ENCODE measurements at places on chromosomes 6 and 20.

DNA sequence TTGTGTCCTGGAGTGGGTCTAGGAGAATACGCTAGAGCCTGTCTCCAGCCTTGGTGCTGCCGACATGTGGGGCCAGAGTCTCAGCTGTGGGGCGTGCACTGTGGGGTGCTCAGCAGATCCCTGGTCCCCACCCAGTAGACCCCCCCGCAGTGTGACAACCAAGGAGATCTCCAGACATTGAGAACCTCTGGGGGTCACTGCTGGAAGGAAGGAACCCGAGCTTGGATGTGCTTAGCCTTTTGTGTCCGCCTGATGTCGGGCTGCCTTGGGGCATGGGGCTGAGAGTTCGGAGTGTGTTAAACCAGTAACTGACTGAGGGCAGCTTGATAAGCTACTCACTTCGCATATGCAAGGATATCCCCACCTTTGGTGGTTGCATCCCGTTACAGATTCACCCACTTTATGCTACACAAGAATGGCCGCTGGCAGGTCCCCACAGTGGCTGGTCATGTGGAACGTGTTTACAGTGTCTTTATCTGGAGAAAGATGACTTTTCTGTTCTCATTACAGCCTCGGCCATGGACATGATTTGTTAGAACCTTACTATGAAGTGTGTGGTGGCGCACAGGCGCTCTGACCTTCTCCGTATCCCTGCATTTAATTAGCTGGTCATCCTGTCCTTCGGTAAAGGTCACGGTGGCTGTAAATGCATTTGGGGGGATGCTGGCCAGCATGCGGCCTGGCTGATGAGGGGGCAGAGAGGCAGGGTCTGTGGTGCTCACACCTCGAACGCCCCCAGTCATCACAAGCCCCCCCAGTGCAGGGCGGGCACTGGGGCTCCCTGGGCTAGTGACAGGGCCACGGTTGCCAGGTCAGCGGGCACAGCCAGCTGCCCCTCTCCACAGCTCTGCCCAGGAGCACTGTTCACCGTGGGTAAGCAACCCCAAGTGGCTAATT, 366.8 kb downstream of the TAF4 start:
- DNase-seq = no peak

DNA sequence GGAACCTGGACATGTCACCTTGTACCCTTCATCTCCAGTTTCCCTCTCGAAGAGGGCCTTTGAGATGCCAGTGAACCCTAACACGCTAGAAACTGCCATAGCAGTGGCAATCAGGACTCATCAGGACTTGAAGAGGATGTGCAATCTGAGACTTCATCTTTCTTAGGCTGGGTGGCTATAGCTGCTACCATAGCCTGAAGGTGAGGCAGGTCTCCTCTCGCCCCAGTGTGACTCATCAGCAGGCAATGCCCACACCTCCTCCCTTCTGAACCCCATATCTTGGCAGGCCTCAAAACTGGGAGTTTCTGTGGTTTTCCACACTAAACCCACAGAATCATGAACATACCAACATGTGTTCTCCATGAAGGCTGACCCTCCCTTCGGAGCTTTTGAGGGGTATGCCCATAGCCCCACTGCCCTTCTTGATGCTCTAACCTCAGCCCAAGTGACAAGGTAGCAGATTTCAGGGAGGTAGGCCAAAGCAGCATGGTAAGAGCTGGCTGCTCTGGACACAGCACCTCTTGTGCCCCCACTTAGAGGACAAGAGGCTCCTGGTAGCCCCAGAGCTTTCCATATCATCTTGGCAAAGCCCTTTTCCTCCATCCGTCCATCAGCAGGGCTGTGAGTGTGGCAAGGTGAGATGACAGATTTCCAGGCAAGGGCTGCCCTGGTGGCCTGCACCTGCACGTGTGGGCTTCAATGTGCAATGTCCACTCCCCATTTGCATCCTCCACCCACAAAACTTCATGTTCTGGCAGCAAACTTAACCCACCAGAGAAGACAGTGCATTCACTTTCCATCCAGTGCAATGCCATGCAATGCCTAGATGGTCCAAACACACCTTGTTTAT, 2.6 kb downstream of the BLCAP start:
- no peak for DNase-seq

- DNase-seq = no peak
Measured at GRCh38 chr6:150091476-150091875, 22.6 kb upstream of the ULBP3 start.

DNA sequence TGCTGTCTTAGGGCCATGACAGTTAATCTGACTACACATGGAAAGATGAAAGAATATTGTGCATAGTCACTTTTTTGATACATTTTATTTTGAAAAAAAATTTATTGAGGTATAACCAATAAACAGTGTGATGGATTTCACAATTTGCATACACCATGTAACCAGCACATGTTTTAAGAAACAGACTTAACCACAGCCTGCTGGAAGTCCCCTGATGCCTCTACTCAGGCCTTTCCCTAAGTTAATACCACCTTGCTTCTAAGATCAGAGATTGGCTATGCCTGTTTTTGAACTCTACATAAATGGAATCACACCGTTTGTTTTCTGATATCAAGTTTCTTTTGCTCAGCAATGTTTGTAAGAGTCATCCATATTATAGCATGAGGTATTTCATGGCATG, 136.3 kb downstream of the CFAP61 start:
- DNase-seq = no peak

DNA sequence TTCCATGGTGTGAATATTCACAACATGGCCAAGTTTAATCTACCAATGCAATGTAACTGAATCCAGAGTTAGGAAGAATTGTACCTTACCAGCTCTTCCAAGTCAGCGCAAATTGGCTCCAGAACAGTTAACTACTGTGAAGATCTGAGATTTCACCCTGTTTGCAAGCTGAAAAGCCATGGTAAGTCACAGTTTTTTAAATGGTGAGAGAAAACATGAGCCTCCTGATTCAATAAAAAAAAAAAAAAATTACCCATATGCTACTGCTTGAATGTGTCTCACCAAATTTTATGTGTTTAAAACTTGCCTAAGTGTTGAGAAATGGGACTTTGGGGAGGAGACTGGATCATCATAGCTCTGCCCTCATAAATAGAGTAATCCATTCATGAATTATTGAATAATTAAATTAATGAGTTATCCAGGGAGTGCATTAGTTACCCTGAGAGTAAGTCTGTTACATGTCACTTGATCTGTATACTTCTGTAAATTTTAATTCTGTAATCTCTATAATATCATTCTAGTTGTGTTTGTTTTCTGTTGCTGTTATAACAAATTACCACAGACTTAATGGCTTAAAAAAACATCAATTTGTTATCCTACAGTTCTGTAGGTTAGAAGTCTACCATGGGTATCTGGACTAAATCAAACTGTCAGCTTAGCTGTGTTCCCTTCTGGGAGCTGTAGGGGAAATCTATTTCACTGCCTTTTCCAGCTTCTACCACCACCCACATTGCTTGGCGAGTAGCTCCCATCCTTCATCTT, 1355.9 kb downstream of the GRIK2 start:
- no peak for DNase-seq

DNA sequence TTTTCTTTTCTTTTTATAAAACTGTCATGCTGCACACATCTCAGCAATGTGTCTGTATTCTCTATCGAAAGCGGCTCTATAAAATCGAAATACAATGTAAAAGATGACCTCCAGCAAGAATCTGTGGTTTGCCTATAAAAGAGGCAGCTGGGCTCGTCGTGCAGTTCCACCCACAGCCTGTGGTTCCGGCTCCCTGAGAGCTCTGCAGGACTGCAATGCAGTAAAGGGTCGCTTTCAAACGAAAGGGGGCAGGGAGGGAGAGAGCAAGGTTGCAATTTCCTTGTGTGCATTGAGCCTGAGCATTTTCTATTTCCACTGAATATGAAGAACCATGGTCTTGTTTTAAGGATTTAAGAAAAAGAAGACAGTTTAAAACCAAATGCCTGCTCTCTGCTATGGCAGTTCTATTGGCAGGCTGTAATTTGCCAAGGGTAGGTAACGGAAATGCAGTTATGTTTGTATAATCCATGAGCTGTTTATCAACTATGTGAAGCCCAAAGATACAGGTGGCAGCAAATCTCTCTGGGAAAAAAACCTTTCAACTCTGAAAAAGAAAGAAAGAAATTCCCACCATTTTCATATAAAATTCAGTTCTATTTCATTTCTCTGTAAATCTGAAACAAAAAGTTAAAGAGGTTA, 236.5 kb downstream of the HACE1 start:
- DNase-seq = no peak

GRCh38 chr6:54198134-54198533, 86.9 kb downstream of the MLIP start:
- no peak for DNase-seq
